ENCODE measurements at places on chromosomes 11 and 22.
A peak's percentile ranks its signal among the peaks of the same experiment; 100 is the strongest.

- no peak for DNase-seq
Observed at GRCh38 chr11:56855217-56855616, 106.7 kb upstream of the OR9G4 start.

DNA sequence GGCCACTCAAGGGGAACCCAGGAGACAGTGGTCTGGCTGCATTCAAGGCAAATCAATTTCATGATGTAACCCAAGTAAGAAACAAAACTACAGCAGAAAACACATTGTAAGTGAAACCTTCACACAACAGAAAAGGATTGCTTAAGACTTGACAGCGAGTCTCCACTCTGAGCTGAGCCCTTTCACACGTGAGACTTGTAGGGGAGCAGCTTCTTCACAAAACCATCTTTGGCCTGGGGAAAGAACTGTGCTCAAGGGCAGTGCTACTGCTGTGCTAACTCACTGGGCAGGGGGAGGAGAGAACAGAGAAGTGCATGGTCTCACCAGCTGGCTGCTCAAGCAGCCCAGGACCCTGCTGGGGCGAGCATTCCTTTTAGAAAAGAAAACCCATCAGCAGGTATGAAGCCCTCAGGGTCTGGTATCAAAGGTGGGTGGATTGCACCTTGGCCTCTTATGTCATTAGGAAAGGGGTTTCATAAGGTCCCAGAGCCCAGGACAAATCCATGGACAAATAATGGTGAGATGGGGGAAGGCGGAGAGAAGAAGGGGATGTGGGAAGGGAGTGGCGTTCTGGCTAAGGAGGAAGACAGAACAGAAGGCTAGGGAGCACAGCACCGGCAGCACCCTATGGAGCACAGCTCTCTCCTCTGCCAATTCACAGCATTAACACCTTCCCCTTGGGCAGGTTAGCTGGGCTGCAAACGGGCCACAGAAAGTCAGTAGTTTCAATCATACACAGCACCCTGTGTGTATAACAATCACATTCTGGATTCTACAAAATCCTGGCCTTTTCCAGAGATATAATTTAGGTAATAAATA, 20.6 kb upstream of the RAPSN start:
- no peak for DNase-seq

- no peak for DNase-seq
Observed at GRCh38 chr11:82703796-82704195, 29.9 kb downstream of the FAM181B start.

- peak; percentile 7 for DNase-seq
Observed at GRCh38 chr22:28711341-28711740, 30.3 kb downstream of the CHEK2 start.

- no peak for DNase-seq
Observed at GRCh38 chr11:47514825-47515647, 37.9 kb downstream of the CELF1 start.

DNA sequence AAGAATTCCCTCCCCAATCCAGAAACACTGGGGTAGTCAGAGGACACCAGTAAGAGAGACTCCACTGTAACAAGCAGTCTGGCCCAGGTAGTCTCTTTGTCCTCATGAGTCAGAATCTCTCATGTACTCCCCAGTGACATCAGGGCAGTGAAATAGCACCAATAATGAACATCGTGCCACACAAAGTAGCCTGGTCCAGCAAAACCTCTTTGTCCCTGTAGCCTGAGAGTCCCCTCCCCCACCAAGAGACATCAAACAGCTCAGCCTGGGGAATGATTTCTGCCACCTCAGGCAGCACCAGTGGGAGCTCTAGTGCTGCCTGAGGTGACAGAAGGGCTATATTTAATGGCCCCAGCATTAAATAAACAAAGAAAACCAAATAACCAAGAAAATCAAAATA, 88.1 kb downstream of the SBF2 start:
- no peak for DNase-seq

- no peak for DNase-seq
Observed at GRCh38 chr11:61460986-61461385, 31.1 kb downstream of the SDHAF2 start.

DNA sequence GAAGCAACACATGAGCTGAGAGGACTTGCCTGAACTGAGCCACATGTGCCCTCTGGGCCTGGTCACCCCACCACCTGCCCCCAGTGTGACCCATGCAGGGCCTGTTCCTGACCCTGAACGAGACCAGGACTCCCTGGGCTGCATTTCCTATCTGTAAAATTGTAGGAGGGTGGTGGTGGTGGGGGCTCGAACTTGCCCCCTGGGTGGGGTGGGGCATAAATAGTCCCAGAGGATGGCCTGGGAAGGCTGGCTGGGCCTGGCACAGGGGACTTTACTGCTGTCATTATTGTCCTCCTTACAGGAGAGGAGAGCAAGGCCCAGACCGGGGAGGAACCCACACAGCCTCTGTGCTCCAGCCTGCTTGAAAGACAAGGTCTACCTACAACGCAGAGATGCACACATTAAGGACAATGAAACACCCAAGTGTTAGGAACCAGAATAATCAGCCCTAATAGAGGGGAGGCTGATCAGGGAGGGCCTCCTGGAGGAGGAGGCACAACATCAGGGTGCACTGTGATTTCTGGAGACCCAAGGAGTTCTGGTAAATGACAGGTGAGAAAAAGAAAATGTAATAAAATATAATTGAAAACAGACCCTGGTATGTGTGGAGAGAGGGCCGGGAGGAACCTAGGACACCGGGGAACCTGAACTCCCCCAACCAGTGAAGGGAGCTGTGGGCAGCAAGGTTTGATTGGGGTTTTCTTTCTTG, 2.8 kb upstream of the AIFM3 start:
- no peak for DNase-seq

DNA sequence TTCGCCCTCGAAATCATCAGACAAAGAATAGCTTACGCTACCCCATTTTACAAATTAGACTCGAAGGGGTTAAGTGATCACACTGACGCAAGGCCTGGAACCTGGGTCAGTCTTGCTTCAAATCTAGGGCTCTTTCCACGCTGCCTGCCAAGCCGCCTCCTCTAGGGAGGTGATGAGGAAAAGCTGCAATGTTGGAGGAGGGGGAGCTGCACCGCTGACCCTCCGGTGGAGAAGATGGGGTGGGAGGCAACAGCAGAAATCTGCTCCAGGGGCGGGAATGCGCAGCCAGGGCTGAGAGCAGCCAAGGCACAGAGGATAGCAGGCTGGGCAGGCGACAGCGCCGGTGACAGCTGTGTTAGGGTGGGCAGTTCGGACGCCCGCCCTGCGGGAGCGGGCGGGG, 595 bp downstream of the SYVN1 start:
- peak; percentile 46 for DNase-seq

GRCh38 chr11:20594274-20595061, 4.9 kb upstream of the SLC6A5 start:
- DNase-seq: no peak

- peak; percentile 52 for DNase-seq
Observed at GRCh38 chr11:71247551-71248250, 4.7 kb downstream of the SHANK2 start.

DNA sequence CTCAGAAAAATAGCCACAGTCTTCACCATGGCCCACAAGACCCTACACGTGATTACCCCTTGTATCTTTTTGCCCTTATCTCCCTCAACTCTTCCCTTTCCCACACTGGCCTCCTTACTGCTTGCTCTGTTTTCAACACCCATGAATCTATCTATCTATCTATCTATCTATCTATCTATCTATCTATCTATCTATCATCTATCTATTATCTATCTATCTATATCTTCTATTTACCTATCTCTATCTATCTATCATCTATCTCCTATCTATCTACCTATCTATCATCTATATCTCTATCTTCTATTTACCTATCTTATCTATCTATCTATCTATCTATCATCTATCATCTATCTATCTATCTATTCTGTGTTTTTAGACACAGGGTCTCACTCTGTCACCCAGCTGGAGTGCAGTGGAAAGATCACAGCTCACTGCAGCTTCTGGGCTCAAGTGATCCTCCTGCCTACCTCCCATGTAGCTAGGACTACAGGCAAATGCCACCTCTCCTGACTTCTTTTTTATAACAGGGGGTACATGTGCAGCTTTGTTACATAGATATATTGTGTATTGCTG, 54.2 kb downstream of the CNTF start:
- no peak for DNase-seq

DNA sequence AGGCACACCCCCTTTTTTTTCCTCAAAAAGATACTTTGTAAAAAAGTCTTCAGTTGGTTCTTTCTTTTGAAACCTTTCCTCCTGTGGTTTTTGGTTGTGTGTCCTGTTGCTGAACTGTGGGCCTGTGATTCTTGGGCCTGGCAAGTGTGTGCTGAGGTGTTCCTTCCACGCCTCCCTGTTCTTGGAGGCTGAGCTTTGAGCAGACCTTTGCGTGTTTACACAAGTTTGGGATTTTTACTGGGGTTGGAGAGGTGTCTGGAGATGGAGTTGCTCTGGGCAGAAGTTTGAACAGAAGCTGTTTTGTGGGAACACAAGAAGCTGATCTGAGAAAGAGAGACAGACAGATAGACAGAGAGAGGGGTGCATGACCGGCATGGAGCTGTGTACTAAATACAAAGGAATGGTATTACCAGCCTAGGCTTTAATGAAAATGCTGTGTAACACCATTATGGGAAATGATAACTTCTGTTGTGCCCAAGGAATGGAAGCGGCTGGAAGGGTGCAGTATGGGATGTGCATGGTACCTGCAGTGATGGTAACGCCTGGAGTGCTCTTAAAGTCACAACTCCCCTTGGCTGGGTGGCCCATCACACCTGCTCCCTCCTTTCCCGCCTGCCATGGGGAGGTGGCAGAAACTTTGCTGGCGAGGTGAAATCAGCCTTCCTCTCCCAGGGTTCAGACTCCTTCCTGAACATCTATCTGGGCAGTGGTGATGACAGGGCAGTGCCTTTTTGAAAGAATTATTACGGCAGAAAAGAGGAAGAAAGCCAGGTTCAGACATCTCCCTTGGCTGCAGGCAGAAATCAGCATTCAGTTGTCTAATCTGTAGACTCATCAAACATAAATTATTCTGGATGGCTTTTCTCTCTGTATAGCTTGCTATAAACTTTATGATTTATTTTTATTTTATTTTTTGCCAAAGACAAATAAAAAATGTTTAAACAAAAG, 70.4 kb downstream of the LDLRAD3 start:
- DNase-seq: no peak

DNA sequence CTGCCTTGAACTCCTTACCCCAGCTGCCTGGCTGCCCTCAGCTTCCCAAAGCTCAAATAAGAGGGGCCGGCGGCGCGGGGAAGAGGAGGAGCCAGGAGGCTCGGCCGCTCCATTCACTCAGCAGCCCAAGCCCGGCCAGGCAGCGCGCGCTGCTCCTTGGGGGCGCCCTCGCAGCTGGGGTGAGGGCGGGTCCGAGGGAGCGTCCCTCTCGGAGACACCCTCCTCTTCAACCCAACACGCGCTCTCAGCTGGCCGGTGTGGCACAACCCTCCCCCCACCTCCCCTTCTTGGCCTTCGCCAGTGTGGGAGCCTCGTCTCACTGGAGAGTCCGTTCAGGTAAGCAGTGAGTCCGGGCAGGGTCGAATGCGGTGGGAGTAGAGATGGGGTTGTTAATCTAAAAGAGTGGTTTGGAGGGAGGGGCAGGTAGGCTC, at the start of gene WT1:
TSS of gene WT1 (minus strand) at position 29 of the 431 bp plus-strand sequence.
- DNase-seq: peak; percentile 83

DNA sequence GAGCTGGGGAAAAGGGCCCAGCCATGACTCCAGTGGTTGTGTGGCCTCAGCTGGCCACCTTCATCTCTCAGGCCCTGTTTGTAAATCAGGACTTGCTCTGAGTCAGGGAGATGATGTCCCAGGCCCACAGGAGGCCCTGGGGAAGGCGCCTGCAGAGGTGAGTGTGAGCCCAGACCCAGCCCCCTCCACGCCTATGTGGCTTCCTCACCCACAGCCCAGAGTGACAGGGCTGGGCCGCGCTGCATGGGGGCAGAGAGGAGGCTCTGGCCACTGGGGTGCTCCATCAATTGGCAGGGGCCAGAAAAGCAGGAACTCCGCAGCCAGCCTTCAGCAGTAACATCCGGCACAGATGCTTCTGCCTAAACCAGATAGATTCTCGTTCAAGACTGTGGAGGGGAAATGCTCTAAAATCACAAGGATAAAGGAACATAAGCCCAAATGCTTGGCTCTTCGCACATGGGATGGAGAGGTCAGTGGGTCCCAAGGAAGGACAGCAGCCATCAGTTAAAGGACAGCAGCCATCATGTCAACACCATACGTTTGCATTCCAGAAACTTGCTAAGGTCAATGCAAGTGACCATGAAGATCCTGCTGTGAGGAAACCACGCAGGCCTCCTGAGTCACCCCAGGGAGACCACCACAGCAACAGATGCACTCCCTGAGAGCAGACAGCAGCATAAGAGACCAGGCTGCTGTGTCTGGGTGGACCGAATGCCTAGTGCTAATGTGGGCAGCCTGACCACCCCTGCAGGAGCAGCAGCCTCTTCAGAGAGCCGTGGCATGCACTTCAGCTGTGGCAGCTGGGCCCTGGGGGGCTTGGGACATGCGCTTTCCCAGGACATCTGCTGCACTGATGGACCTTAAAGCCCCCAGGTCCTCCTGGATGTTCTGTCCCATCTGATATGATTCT, 28.3 kb downstream of the OSBPL5 start:
- no peak for DNase-seq

DNA sequence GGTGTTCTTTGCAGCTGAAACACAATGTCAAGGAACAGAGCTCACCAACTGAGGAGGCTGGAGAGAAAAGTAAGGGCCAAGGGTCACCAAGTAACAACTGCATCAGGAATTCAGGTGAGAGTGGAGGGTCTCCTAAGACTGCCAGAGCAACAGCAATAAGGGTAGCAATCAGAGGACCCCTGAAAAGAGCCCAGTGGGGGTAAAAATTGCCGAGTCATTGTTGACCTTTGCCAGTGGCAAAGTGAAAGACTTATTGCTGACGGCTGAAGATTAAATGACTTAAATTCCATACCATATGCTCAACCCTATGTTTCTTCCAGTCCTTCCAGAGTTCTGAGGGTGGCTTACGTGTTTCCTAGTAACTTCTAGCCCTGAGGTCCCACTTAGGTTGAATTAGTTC, 51.9 kb upstream of the ARHGAP42 start:
- no peak for DNase-seq

GRCh38 chr11:123740787-123741158, 687 bp downstream of the ZNF202 start:
- DNase-seq: peak; percentile 28

- no peak for DNase-seq
Observed at GRCh38 chr11:11243590-11244469, 109.2 kb downstream of the CSNK2A3 start.

GRCh38 chr11:95739108-95739938, 50.3 kb downstream of the FAM76B start:
- DNase-seq: no peak

- peak; percentile 16 for DNase-seq
Observed at GRCh38 chr11:59728154-59728553, 14.5 kb upstream of the OR10V1 start.

DNA sequence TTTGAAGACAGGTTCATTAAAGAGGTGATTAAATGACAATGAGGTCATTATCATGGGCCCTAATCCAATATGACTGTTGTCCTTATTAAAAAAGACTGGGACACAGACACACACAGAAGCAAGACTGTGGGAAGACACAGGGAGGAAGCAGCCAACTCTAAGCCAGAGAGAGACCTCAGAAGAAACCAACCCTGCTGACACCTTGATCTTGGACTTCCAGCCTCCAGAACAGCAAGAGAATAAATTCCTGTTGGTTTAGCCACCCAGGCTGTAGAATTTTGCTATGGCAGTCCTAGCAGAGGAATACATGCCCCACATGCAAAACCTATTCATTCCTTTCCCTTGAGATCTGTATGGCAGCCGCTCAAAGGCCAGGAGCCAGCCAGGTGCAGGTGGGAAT, 35.6 kb upstream of the CACNG2 start:
- no peak for DNase-seq

- DNase-seq: no peak
Observed at GRCh38 chr11:78995171-78995570, 420.5 kb upstream of the NARS2 start.

GRCh38 chr11:66327171-66328030, 8.8 kb downstream of the RIN1 start:
- peak; percentile 49 for DNase-seq

- peak; percentile 39 for DNase-seq
Observed at GRCh38 chr11:46119352-46120216, 1.7 kb downstream of the PHF21A start.

All from stomach (tissue), 19 donors.